ENCODE measurements at places on chromosomes 2 and 18.

GRCh38 chr18:21369146-21369545 lies 127.1 kb downstream of the GREB1L start:
- DNase-seq = no peak

- no peak for DNase-seq
These were observed 119.7 kb downstream of the PMAIP1 start for GRCh38 chr18:60019463-60019840.

DNA sequence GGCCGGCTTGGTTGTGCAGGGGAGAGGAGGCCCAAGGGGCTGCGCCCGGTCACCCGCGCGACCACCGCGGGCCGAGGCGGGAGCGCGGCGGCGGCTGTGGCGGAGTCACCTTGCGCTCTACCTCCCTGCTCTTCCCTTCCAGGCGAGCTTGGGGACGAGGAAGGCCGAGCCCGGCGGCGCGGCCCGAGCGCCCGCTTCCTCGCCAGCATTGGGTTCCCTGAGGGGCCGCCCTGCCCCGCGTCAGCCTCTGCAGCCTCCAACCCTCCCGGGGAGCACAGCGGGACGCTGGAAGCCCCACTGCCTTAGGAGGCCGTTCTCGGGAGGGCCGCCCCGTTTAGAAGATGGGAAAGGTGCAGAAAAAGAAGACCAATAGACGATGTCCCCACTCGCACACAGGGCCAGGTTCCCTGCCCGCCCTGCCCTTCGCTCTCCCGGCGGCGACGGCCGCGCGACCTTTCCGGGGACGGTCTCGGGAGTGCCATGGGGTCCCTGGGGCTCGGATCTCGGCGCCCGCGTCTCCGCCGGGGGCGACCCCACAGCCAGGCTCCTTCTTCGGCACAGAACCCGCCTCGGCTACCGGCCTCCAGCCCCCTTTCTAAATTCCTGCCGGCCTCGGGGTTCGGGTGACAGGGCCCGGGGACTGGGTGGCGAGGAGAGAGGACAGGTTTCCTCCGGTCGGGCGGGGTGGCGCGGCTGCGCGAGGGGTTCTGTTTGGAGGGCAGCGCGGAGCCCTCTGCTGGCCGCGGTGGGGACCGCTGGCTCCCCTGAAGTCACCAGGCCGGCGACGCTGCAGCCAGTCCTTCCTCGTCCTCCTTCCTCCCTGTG lies 85.5 kb downstream of the HS6ST1 start:
- peak; percentile 91 for DNase-seq

DNA sequence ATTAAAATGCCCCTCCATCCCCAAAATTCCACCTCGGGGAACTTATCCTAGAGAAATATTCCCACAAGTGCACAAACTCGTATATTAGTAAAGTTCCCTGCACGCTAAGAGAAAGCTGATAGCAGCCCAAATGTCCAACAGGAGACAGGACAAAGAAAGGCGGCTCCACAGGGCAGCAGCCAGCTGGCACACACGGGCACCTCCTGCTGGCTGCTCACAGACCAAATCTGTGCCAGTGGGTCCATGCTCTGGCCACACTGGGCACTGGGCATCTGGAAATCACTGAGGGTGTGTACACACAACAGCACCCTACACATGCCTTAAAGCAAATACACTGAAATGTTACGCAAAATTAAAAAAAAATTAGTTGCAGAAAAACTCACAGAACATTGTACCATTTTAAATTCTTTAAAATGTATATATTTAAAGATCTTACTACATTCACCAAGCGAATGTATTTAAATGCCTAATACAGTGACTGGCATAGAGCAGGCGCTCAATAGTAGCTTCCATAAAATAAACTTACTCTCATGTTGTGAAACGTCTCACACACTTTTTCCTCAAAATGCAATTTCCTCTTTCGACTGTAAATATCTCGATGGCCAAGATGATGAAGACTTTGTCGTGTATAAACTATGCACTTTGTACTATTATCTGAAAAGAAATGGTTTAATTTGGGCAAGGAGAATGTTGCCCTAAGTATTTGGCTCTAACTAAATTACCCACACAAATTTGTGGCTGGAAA lies 19.4 kb downstream of the ZNF516 start:
- DNase-seq = peak; percentile 64

- DNase-seq = no peak
These were observed 104.5 kb downstream of the TWIST2 start for GRCh38 chr2:238952261-238952919.

DNA sequence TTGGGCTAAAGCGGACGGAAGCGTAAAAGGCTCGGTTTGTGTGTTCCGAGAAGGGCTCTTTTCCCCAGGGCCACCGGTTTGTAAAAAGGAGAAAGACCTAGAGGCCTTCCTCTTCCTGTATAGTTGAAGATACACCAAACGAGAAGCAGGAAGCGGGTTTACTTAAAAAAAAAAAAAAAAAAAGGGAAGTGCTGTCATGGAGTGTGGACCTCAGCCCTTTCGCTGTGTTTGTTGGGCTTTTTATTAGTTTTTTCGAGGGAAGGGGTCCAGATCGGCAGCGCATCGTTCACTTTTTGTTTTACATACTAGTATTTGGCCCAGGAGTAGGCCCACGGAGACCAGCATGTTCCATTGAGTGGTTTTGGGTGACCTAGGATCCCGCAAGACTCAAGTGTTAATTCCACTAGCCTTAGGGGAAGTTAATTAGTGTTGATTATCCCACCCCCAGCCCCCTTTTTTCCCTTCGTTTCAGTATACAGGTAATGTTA lies 676 bp downstream of the ACTR2 start:
- peak; percentile 86 for DNase-seq

GRCh38 chr2:126862730-126863129 lies 36.0 kb upstream of the TEX51 start:
- no peak for DNase-seq

DNA sequence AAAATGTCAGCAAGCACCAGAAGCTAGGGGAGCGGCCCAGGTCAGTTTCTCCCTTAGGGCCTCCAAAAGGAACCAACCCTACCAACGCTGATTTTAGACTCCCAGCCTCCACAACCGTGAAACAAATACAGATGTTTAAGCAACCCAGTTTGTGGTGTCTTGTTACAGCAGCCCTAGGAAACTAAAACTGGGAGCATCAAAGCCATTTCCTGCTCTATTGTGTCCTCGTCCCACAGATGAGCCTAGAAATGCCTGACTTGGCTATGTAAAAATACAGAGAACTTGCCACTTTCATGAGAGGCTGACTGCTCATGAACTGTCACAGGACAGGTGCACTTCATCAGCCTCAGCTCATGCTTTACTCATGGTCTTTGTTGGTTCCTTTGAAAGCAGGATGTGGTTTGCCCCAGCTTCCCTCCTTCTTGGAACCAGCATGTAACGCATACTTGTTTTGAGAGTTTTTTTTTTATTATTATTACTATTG lies 97.6 kb upstream of the SLC39A10 start:
- peak; percentile 94 for DNase-seq

- no peak for DNase-seq
These were observed 22.1 kb upstream of the ANKRD44 start for GRCh38 chr2:197332641-197333040.

DNA sequence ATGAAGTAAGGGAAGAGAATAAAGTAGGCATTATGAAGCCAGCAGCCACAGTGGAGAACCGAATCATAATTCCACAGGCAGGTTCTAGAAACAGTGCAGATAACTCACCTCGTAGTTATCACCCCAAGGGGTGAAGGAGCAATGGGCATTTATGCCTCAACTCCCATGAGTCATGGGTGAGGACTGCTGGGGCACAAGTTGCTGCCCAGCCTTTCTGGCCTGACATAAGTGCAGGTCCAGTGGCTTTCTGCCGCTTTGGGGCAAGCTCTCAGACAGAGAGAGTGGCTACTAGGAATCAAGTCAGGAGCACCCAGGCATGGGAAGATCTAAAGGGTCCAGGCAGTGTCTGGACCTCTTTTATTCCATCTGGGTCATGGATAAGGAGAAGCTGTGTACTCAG lies 149.8 kb downstream of the SUCLG1 start:
- no peak for DNase-seq

DNA sequence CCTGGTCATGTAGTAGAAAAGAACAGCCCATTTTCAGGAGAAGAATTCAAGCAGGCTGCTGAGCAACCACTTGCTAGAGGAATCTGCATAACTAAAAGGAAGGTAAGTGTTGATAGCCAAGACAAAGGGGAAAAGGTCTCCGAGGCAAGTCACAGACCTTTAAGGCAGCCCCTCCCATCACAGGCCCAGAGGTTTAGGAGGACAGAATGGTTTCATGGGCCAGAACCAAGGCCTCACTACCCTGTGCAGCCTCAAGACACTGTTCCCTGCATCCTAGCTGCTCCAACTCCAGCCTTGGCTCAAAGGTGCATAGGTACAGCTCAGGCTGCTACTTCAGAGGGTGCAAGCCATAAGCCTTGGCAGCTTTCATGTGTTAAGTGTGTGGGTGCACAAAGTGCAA lies 238.6 kb upstream of the CYP26B1 start:
- DNase-seq = no peak

GRCh38 chr2:104584393-104584792 lies 269.5 kb upstream of the POU3F3 start:
- DNase-seq = no peak

GRCh38 chr2:26173776-26174482 lies 1.0 kb downstream of the GAREM2 start:
- no peak for DNase-seq

- DNase-seq = no peak
These were observed 150.7 kb upstream of the SPRED2 start for GRCh38 chr2:65583061-65583460.

DNA sequence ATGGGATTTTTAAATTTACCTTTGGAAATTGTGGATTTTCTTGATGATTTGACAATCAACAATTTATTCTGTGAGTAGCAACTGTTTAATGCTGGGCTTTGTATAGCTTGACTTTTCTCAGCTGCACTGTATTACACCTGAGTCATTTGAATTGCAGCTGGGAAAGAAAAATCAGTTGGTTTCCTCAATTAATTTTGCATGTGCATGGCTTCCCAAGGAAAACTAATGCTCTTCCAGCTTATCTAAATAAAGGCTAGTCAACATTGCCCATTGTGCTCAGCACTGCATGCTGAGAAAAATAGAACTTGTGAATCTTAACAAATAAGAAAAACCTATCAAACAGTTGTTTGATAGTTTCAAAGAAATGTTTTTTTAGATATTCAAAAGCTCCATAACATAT lies 268.3 kb upstream of the CDH20 start:
- no peak for DNase-seq

GRCh38 chr18:9563331-9563730 lies 51.0 kb downstream of the PPP4R1 start:
- DNase-seq = no peak

DNA sequence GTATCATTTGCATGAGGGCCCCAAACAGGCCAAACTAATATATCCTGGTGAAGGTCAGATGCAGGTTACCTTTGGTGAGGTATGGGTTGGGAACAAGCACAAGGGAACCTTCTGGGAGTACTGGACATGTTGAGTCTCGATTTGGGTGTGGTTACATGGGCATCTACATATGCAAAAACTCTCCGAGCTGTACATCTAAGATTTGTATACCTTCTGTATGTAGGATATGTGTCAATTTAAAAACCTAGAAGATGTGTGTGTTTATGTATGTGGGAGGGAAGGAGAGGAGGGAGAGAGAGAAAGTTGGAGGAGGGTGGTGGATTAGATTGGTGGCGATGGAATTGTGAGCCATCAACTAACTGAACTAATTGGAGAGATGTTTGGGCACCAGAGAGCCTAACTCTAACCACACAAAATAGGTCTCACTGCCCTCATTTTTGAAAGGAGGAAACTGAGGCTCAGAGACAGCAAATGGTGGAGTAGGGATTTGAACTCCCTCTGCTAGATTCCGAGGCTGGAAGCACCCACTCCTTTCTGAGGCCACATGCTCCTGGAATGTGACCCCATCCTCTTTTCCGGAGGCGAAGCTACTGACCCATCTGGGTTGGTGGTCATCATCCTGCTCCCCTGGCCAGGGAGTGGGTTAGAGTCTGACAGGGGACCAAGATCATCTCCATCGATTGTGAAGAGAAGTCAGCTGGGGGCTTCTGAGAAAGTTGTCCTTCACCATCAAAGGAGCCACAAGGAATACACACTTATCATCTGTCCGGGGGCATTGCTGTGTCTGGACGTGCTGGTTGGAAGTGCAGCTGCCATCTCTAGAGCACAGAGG lies 107.3 kb upstream of the MYCN start:
- no peak for DNase-seq

- no peak for DNase-seq
These were observed 56.8 kb upstream of the MAPRE3 start for GRCh38 chr2:26913606-26913998.

GRCh38 chr18:45667056-45667736 lies 51.9 kb downstream of the SLC14A2 start:
- DNase-seq = no peak

GRCh38 chr18:76903386-76903785 lies 81.0 kb downstream of the ZNF236 start:
- DNase-seq = no peak

DNA sequence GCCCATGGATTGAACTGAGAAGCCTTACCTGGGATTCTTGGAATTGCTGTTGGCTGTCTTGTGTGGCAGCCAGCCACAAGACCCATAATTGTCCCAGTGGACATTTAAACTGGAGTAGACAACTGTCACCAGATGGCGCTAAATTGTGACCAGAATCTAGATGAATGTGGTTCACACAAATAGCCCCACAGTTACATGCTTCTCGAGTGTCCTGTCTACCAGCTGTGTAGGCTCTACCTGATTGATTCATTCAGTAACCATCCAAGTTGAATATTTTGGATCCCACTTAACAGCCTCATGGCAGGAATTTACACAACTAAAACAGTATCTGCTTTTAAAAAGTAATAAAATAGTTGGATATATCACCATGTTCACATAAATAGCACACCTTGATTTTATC lies 73.2 kb downstream of the MAP4K4 start:
- peak; percentile 80 for DNase-seq

- peak; percentile 37 for DNase-seq
These were observed 177.7 kb upstream of the OSR1 start for GRCh38 chr2:19536136-19536535.

DNA sequence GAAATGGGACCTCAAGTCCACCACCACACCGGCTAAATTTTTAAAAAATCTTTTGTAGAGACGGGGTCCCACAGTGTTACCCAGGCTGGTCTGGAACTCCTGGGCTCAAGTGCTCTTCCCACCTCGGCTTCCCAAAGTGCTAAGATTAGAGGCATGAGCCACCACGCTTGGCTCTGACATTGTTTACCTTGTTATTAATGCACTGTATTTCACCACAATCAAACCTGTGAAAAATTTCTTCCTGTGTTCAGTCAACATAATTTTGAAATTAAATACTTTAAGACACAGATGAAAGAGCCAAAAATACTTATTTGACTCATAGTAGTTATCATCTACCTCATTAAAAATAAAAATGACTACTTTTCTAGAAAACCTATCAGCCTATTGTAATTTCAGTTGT lies 16.0 kb upstream of the FAM124B start:
- DNase-seq = no peak

DNA sequence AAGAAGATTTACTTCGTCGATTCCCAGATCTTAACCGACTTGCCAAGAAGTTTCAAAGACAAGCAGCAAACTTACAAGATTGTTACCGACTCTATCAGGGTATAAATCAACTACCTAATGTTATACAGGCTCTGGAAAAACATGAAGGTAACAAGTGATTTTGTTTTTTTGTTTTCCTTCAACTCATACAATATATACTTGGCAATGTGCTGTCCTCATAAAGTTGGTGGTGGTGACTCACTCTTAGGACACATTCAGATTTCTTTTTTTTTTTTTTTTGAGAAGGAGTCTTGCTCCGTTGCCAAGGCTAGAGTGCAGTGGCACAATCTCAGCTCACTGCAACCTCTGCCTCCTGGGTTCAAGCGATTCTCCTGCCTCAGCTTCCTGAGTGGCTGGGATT lies 26.8 kb downstream of the MSH2 start:
- DNase-seq = no peak

- no peak for DNase-seq
These were observed 63.1 kb upstream of the TXNDC2 start for GRCh38 chr18:9822587-9823185.

- DNase-seq = no peak
These were observed 62.7 kb downstream of the FAM168B start for GRCh38 chr2:131030478-131030971.

Data from NB4 (cell line).